ENCODE measurements at places on chromosomes 3 and 15.

- peak; percentile 75 for DNase-seq
Measured at GRCh38 chr3:52001443-52001974, 5.8 kb upstream of the RPL29 start.

- DNase-seq, result no peak
Measured at GRCh38 chr3:187223799-187224198, 26.5 kb downstream of the RTP1 start.

DNA sequence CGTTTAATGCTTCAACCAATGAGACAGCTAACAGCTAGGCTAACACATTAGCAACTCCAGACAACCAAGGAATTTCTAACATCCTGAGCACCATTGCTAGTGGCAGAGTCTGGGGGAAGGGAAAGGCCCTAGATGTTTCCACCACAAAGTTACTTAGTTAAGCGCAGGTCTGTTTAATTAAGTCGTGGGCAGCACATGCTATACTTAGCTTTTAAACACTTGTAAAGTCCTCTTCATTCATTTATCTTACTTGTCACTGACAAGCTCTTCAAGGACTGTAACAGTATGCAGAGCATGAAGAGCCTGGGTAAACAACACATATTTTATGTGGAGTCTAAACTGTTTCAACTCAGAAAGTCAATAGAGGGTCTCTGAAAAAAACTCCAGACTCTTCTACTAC lies 221.1 kb upstream of the WNT5A start:
- DNase-seq, result no peak

DNA sequence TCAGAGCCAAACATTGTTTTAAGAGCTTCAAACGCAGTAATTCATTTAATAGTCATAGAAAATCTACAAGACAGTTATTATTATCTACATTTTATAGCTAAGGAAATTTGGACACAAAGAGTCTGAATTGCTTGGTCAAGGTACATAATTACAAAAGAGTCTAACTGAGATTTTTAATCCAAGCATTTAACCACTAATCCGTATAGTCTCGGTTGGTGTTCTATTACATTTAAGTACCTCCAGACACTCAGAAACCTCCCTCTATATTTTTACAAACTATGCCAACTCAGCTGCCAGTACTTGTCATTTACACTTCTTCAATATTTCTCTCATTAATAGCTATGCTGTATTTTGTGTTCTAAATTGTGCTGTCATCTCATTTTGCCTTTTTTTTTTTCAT lies 240.2 kb upstream of the PLSCR5 start:
- DNase-seq, result no peak

DNA sequence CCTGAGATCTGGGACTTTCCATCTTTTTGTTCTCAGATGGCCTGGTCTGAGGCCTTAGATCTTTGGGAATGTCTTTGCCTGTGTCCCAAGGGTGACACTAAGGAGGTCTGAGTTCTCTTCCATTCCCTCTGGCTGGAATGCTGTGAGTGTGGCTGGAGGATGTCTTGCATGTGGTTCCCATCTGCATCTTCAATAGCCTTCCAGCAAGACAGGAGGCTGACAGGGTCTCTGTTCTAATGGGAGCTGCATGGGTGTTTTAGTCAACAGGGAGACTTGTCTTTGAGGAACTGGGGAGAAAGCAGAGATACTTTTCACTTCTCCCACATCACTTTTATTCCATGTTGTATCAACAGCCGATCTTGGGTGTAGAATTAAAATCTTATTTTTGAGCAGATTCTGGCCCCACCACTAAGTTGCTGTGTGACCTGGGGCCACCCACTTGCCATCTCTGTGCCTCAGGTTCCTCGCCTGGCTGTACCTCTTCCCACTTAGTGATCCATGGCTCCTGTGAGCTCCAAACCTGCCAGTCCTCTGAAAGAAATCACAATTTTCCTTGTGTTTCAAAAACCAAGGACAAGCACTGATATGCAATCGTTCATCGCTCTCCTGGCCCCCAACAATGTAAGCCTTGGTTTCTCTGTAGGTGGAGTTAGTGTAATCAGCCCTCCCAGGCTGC lies 75.2 kb downstream of the LSM3 start:
- no peak for DNase-seq

- DNase-seq, result no peak
Measured at GRCh38 chr3:65028024-65028423, 340.2 kb upstream of the ADAMTS9 start.

GRCh38 chr15:63041974-63042876 lies at the start of gene TPM1:
Gene TPM1, plus strand, starts transcription at chr15:63042747. Its CDS starts 83 bp downstream, at chr15:63042830.
- no peak for DNase-seq

- DNase-seq, result no peak
Measured at GRCh38 chr3:126515066-126515706, 2.4 kb downstream of the UROC1 start.

- no peak for DNase-seq
Measured at GRCh38 chr15:59896663-59897074, 107.4 kb upstream of the FOXB1 start.

GRCh38 chr3:125313060-125313635 lies 62.0 kb downstream of the ZNF148 start:
- DNase-seq, result no peak

DNA sequence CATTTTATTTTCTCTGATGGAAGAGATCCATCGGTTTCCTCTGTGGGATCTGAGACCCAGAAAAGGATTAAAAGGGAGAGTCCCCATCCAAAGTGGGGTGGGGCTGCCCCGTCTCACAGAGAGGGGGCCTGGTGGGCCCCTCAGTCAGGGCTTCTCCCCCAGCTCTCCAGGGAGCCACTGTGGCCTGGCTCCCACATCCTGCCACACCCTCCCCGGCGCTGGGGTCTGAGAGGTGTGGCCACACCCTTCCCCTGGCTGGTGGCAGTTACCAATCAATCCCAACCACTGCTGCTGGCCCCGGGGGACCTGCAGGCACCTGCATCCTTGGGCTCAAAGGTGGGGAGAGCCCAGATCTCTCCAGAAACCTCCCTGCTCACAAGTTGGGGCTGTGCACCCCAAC lies 161.8 kb upstream of the IQSEC1 start:
- DNase-seq, result no peak

- DNase-seq, result no peak
Measured at GRCh38 chr3:155391104-155391503, 97.6 kb upstream of the STRIT1 start.

DNA sequence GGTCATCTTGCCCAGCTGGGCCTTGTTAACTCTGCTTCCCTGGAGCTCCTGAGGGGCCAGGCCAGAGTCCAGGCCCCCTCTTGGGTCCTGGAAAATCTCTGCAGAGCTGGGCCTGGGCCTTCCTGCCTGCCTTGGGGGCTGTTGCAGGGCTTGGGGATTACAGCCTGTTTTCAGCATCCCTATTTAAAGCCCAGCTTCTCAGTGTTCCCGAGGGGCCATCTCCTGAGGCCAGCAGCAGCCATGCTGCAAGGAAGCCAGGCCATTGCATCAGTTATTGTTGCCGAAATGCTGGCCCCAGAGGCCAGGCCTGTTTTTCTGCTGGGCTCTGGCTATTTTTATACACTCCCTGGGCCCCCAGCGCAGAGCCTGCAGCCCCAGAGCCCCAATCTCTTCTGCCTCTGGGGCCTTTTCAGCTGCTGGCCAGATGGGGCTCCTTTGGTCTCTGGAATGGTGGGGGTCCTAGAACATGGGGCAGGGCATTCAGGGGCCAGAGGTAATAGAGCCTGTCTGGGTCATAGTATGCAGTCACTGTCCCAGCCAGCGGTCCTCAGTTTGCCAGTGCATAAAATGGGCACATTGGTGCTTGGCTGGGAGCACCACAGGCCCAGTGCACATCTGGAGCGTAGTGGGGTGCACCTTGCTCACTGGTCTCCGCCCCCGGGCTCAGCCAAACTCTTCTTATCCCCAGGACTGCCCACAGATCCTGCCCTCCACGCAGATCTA lies 28.5 kb downstream of the PLXNA1 start:
- no peak for DNase-seq

DNA sequence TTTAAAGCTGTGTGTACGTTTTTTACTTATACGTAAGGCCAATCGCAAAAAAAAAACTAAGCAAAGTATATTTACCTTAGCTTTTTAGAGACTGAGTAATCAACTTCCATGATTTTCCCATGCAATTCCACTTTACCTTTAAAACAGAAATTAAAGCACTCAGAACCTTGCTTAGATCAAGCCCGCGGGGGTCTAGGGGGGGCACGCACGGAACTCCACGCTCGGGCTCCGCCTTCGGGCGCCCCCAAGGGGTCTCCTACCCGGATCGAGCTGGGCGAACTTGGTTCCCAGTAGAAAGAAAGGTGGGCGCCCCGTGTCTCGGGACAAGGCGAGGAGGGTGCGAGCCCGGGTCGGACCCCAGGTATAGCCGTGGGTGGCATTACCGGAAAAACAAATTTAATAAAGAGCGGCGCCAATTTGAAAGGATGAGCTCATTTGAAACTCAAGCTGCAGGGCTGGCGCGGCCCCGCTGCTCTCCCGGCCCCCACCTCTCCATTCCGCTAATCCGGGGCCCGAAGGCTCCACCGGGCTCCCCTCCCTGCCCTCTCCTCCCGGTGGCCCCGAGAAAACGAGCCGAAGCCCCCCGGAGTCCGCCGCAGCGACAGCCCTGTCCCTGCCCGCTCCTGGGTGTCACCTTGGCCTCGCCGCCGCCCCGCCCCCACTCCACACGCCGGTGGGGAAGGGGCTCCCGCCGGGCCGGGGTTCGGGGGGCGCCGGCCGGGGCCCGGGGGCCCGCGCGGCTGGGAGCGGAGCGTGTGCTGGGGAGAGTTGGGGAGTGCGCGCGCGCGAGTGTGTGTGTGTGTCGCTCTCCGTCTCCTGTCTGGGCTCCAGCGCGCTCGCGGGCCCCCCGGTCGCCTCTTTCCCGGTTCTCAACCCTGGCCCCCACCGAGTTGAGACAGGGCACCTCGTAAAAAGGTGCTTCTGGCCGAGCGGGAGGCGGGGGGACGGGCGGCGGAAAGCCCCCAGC lies 1.5 kb downstream of the IGF2BP2 start:
- no peak for DNase-seq

DNA sequence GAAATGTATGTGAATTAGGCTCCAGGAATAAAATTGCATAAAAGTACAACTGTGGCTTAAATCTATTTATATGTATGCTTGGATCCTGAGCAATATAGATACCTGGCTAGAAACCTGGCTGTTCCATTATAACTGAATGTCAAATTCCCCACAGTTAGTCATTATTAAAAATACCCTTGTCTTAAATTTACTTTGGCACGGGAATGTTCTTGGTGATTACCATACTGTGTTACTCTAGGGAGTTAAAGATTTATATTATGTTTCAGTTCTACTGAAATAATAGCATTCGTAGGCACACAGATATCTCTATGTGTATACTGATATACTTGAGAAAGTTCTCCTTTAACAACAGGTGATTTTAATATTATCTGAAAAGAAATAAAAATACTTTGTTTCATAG lies 394.1 kb downstream of the PTPRG start:
- no peak for DNase-seq

DNA sequence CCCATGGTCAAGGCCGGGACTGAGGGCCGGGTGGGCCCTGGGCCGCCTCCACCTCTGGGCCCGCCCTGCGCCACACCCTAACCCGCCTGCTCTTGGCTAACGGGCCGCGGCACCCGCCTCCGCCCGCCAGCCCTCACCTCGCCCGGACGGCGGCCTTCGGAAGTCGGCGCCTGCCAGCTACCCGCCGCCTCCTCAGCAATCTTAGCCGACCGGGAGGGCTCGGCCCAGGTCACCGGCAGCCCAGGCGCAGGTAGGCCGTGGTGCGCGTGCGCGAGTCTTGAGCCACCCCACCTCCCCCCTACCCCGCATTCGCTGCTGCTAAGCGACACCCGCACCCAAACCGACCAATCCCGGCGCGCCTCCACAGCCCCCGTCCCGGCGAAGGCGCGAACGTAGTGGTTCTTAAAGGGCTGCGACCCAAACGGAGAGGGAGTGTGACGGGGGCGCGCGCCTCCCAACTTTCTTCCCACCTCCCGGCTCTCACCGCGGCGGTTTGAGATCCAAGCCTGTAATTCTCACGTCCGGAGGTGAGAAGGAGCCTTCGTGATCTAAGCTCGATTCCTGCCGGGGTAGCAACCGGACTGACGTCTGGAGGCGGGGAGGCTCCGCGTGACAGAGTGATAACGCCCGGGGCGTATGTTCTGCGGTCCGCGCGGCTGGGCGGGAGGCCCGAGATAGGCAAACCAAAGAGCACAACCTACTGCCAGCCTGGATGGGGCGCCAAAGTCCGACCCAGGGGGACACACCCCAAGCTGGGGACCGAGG lies at the start of gene SEC22C:
TSS of gene SEC22C (minus strand) at position 259 of the 765 bp plus-strand sequence. CDS start 12,921 bp downstream, outside the sequence.
- peak; percentile 95 for DNase-seq

DNA sequence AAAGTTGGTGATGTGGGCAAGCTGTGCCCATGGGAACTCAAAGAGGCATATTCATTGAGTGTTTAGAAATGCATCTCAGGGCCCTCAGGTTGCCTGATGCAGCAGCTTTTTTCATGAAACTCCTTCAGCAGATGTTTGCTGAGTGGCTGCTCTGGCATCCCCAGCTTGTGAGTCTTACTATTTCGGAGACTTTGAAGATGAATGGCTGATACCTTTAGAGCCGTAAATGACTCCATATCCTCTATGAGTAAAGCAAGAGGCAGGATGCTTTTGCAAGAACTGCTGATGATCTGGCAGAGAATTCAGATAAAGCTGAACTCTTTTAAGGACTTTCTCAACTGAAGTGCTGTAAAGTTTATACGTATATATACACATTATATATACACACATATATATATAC lies 384.3 kb downstream of the CACNA2D3 start:
- no peak for DNase-seq

DNA sequence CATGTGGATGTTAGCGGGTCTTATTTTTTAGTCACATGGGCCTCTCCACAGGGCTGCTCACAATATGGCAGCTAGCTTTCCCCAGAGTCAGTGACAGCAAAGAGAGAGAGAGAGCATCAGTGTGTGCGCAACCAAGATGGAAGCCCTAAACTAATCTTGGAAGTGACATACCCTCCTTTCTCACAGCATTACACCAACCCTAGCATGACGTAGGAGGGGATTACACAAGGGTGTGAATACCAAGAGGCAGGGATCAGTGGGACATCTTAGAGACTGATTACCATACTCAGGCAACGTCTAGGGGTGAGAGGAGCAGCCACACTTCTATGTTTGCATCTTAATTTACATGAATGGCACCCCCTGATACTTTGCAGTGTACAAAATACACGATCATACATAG lies 3.5 kb upstream of the UBE2E2 start:
- no peak for DNase-seq

DNA sequence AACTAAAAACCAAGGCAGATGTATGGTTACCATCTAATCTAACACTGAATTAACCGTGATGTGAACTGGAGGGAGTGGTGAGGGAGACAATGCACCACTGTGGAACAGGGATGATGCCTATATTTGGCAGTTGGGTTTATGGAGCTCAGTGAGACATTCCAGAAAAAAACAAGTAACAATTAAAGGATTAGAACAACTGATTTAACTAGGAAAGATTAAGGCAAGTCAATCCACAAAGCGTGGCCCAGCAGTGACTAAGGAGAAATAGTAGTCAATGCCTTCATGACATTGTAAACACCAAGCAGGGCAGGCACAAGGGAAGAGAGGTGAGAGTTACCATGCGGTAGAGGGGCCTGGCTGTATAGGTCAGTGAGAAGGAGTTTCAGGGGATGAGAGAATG lies 38.1 kb downstream of the CHAC1 start:
- no peak for DNase-seq

DNA sequence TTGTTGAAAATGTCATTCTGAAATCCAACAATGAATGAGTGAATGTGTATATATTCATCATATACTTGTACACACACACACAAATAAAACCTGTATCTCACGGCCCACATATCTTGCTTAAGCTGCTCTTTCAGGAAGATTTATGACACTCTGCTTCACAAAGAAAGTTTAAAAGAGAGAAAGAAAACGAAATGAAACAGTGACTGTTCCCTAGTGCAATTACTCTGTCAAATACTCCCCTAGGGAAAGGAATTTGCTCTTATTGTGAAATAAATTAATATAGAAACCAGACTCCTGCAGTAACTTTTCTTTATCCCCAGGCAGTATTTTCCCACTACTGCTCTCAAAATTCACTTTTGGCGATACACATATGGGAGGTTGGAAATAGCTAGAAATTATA lies 329.1 kb downstream of the VPS13C start:
- no peak for DNase-seq

Data from stimulated activated CD8-positive, alpha-beta memory T cell treated with anti-CD3 and anti-CD28 coated beads, Interleukin-4, amount 100 ng/mL, for 24 hours (primary cell).